ENCODE measurements at places on chromosomes 1 and 21. TPM values are rescaled to one million over a fixed set of nuclear protein-coding genes. Genes with fewer than 3 reads are reported as not detected.

- H3K27me3 ChIP-seq, result no peaks in the 10 kb centered on the region
- no peak overlapping the region for H3K4me3 ChIP-seq
- peaks cover 20% of the 10 kb centered on the region for H3K4me1 ChIP-seq
- peak; percentile 71 for DNase-seq
- no peak overlapping the region for H3K27ac ChIP-seq
- no peaks in the 10 kb centered on the region for H3K36me3 ChIP-seq
Observed at GRCh38 chr1:177780096-177780700, 189.7 kb downstream of the SEC16B start.

- H3K4me1 ChIP-seq, result peaks cover 24% of the 10 kb centered on the region
- H3K27me3 ChIP-seq, result peaks cover 19% of the 10 kb centered on the region
- no peak overlapping the region for H3K4me3 ChIP-seq
- no peaks in the 10 kb centered on the region for H3K36me3 ChIP-seq
- DNase-seq, result no peak
Observed at GRCh38 chr1:54975356-54976108, 4.9 kb upstream of the TMEM61 start.

RASAL2 gene
- 35.4 TPM for total RNA-seq

NFASC gene
- total RNA-seq, result 11.7 TPM
